Tibial nerve (tissue), 4 donors: ENCODE measurements at places on chromosomes 12 and 14. TPM values are rescaled to one million over a fixed set of nuclear protein-coding genes. Genes with fewer than 3 reads are reported as not detected.

Gene PLD4
- total RNA-seq: not detected

Gene DLK1
- total RNA-seq: not detected

Gene TSPAN19
- total RNA-seq: not detected

DNA sequence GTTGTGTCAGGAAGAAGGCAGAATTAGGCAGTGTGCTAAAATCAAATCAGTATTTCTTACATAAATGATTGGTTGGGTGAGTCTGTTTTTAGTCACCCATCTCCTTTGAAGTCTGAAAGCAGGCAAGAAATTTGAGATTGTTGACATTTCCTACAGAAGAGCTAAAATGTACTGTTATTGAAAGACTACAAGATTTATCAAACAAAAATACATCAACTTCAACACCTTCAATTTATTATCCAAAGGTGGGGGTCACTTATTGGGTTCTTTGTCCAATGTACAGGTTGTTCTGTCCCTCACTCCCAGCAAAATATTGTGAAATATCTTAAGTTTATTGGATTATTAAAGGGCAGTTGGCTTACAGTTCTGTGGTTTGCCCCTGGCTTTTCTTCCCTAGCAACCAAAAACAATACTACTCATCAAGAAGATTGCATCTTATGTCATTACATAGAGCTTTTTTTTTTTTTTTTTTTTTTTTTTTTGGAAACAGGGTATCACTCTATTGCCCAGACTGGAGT lies 20.6 kb upstream of the PKP2 start:
- DNase-seq: no peak

GRCh38 chr14:94423453-94424056 lies 29.0 kb downstream of the SERPINA11 start:
- DNase-seq: peak; percentile 49

GRCh38 chr12:52912711-52913430 lies 8.0 kb upstream of the KRT8 start:
- DNase-seq: no peak

DNA sequence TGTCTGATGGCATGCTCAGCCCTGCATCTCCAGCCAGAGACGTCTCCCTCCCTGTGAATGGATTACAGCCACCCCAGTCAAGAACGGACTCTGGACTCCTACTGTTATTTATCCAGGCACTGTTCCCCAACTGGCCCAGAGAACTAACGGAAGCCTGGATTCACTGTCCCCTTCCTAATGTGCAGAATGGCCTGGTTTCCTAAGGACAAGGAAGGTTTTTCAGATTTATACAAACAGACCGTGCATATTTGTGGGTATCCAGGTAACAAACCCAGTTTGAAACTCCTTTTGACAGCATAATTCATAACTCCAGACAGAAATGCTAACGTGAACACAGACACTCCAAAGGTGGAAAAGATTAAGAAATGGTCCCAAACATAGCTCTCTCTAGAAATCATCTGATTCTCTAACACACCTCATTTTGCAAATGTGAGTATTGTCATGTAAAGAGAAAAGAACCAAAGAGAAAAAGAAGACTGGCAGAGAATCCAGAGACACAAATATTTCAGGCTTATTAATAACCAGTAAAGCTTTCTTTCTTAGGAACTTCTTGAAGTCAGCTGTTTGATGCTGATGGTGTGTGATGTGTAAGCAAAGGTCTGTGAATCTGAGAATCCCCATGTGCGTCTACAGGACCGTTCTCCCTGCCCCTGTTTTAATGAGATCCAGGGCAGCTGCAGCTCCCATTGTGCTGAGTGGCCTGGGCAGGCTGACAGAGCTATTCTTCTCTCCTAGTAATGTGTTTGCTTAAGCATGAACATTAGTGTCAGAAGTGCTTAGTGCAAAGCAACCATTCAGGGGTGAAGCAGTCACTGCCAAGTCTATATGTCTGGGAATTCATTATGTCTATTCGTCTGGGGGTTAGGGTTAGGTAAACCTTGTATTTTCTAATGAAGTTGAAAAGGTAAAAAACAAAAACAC lies 86.8 kb upstream of the HIF1A start:
- no peak for DNase-seq

Gene CATSPERB
- total RNA-seq: 2.0 TPM

Gene TAS2R8
- total RNA-seq: not detected

DNA sequence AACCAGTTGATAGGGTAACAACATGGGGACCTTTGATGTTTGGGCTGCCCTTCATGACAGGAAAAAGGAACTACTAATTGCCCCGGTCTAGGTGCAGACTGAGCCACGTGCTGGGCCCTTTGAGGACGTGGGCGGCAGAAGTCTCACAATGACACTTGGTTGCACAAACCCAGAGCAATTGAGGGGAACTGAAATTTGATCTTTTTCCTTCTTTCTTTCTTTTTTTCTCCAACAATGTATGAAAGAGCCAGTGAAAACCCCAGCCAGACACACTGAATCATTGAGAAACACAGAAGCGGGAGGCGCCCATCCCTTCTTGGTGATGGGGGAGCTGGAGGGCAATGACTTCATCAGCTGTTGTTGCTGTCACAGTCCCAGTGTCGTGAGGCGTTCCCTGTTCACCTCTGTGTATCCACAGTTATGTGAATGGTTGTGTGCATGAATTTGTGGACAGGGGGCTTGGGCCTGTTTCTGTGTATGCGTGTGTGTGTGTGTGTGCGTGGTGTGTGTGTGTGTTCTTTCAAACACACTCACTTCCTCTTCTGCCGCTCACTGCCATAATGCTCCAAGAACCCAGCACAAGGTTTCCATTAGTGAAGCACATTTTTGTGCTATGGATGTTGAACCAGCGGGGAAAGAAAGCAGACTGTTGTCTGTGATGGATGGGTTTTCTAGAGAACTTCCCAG lies 137.5 kb upstream of the CCND2 start:
- DNase-seq: no peak

DNA sequence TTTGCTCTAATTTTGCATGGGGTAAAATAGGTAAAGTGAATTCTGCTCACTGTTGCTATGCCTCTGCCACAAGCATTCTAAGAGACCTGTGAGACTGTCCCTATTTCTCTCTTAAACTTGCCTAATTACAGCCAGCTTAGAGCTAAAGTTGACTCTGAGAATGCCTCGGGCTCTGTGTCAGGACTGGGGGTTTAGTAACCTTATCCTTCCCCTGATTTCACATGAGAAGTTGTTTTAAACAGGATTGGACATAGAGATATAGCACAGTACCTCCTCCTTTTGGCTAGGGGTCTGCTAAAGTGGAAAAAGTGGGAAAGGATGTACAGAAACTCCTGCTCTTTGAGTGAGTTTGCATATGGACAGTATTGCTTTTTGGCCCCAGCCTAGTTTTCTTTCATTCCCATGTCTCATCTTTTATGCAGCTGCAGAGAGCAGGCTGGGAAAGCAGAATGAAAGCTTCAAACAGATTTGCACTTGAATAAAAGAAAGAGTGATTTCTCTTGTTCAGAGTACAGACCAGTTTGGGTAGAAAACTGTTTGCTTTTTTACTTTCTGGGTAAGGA lies 122.0 kb downstream of the RAD51B start:
- no peak for DNase-seq

DNA sequence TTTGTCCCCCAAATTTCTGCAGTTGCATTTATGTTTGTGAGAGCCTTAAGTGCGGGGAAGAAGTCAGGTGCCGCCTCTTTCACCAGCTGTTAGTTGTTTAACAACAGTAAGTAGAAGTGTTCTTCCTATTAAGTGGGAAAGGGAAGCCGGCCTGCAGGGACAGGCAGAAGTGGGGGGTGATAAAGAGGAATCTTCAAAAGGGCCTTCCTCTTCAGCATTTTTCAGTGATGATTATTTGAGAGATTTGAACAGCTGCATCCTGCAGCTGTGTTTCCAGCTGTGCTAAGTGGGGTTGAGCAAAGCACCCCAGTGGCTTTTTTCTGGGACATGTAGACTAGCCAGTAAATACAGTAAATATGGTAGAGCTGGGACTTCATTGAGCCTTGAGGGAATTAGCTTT lies 32.1 kb upstream of the SLC38A1 start:
- peak; percentile 9 for DNase-seq

DNA sequence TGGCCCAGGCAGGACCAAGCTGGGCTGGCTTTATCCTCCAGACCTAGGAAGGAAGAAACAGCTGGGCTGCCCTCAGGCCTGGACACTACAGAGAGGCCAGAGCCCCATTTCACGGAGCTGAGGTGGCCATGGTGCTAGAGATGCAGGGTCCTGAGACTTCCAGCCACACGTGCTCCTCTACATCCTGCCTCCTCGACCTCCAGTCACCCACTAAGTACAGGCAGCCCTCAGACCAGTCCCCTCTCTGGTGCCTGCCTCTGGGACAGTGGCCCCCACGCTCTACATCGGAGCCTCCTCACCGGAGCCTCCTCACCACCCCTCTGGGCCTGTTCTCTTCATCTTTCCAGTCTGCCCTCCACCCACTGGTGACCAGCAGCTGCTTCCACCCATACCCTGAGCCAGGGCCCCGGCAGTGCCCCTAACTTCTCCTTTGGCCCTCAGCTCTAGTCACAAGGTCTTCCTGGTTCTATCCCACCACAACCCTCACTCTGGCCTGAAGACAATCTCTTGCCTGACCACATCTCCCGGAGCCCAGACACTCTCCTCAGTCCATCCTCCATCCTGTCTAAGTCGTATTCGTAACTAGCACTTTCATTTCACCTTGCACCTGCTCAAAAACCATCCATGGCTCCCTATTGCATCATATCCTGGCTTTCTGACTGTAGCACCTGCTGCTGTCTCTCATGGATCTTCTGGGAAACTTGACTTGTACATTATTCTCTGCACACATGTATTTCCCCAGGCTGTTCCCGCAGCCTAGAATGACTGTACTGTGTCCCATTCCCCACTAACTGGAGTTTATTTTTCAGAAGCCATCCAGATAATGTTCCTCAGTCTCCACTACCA lies 43.9 kb downstream of the DIO3 start:
- DNase-seq: no peak

Gene OR4E2
- total RNA-seq: not detected

GRCh38 chr14:95463171-95463901 lies 53.1 kb downstream of the SYNE3 start:
- no peak for DNase-seq

Gene CACNA2D4
- 11.0 TPM for total RNA-seq

DNA sequence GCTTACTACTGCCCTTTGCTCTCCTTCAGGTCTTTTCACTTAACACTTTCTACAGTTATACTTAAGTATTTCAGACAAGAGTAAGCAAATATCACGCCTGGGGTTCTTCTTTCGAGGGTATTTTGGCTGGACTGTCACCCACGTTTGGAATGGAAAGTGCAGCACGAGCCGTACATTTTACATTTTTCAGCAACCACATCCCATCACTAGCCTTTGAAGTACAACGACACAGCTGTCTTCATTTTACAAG lies 349 bp upstream of the FAM177A1 start:
- no peak for DNase-seq

DNA sequence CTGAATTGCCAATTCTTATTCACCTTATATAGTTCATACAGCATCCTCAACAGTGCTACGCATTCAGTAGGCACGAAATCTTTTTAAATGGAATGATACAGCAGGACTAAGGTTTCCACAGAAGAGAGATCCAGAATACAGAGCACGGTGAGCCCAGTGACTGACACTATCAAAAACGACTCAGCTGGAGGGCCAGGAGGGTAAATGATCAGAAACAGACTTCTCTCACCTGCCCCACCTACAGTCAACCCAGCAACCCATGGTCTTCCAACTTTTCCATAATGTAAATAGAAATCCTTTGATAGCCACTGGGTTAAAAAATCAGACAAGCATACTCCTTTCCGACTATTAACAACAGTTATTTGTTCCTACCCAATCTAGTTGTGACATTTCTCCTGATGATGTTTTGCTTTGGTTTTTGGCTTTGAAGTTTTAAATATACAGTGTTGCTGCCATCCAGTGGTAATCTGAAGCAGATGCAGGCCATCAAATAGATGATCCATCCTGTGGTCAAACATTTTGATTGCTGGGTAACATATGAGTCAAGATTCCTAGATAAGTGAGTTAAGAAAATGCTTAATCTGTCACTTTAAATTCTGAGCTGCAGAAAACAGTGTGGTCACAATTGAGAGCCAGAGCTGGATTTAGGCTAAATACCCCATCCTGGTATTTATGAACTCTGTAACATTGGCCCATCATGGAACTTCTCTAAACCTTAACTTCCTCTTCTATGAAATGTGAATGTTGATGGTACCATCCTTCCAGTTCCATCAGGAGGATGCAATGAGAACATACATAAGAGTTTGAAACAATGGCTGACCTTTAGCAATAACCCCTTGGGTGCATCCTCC lies 42.0 kb downstream of the GPHB5 start:
- DNase-seq: no peak

DNA sequence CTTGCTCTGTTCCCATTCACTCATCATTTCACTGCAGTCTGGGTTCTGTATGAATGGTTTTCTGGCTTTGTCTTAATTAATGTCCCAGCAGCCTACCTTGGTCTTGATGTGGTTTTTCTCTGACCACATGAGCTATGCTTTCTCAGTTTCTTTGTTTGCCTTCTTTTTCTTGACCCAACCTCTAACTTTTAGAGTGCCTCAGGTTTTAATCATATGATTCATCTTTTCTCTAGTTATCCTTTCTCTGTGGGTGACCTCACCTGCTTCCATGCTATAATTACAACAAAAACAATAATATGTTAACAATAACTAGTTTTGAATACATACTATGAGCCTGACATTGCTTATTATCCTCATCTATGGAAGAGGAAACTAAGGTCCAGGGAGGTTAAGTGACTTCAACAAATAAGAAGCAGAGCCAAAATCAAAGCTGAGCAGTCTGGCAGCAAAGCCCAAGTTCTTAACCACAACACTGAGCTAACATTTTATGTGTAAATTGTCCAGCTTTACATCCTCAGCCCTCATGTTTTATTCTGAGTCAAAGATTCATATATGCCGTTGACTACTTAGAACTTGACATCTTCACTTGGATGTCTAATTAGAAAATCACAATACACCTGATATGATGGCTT lies 4.7 kb upstream of the EPYC start:
- no peak for DNase-seq

GRCh38 chr14:87971010-87971409 lies 22.0 kb downstream of the GALC start:
- no peak for DNase-seq

Gene OR4K15
- not detected for total RNA-seq

- DNase-seq: no peak
Measured at GRCh38 chr14:51912112-51912786, 51.8 kb downstream of the GNG2 start.
